ENCODE measurements at places on chromosomes 2 and 18.

GRCh38 chr2:217636991-217637561, 365.7 kb downstream of the TNS1 start:
- DNase-seq, result no peak

DNA sequence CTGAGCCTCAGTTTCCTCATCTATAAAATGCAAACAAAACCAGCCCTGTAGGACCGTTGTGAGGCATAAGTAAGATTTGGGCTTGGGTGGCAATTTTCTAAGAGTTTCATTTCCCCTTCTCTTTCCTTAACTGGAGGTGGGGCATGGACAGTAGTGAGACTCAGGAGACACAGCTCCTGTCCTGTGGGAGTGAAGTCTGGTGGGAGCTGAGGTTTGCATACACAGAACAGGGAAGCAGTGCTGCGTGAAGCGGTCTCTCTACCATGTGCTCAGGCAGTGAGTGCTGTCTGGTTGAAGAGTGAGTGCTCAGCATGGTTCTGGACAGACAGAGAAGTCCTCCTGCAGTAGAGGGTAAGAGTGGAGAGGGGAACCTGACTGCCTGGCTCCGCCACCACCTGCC, 62.3 kb upstream of the MCFD2 start:
- DNase-seq, result no peak

DNA sequence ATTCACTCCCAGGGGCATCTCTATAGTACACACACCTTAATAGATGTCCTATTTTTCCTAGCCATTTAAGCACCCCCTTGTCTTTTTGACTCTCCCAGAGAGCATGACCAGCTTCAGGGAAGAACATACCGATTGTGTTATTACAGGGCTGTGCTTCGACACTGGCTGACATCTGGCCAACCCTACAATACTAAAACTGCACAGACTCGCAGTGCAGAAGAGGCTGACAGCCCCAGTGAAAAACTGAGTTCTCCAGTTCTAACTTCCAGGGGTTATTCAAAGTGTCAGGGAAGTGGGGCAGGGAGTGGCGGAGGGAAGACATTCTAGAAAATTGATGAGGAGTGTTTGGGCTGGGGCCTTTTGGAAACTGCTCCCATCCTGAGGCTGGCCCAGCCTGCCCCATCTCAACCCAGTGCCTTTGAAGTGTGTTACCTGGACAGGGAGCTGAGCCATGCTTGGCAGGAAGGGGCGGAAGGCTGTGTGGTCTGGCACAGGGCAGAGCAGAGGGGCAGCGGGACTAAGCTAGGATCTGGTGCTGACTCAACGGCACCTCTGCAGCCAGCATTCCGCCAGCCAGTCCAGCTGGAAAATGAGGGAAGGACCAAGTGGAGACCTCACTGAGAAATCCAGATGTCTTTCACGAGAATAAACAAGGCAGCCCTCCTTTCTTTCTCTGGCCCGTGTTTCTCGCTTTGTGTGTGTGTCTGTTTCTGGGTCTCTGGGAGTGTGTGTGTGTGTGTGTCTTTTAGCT, 15.4 kb upstream of the IGFBP5 start:
- DNase-seq, result peak; percentile 74

DNA sequence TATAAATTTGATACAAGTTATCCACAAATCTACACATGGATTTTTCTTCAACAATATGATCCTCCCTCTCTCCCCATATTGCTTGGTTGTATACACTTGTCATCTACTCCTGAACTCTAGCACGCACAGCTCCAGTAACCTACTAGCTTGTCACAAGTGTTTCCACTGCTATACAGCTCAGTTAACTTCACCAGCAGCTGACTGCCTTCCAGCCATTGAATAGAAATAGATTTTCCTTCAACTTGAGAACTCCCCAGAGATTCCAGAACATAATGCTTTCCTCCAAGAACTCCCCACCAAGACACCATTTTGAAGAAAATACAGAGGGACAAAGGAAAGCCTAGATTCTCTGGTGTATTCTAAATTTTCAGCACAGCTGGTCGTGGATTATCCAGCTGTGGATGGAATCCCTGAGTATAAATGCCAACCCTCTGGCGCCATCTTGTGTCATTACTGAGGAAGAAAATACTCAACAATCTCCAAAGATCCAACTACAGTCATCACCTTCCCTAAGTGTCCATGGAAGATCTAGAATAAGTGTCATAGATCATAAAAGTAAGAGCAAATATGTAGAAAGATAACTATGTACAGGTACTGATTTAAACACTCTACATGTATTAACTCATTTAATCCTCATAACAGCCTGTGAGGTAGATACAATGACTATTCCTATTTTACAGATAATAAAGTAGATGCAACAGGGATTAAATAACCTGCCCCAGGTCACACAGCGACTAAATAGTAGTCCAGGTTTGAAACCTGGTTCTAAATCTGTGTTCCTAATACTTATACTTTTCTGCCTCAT, 156.7 kb downstream of the ARHGAP28 start:
- DNase-seq, result peak; percentile 59

- no peak for DNase-seq
Measured at GRCh38 chr2:178193496-178193822, 853 bp upstream of the OSBPL6 start.

- DNase-seq, result peak; percentile 5
Measured at GRCh38 chr2:57160976-57161375, 885.6 kb upstream of the VRK2 start.

GRCh38 chr2:15827001-15827400, 113.3 kb upstream of the MYCN start:
- no peak for DNase-seq

GRCh38 chr2:66432801-66433694, 1.9 kb upstream of the MEIS1 start:
- DNase-seq, result peak; percentile 99

- no peak for DNase-seq
Measured at GRCh38 chr2:29401994-29402393, 286.8 kb downstream of the CLIP4 start.

DNA sequence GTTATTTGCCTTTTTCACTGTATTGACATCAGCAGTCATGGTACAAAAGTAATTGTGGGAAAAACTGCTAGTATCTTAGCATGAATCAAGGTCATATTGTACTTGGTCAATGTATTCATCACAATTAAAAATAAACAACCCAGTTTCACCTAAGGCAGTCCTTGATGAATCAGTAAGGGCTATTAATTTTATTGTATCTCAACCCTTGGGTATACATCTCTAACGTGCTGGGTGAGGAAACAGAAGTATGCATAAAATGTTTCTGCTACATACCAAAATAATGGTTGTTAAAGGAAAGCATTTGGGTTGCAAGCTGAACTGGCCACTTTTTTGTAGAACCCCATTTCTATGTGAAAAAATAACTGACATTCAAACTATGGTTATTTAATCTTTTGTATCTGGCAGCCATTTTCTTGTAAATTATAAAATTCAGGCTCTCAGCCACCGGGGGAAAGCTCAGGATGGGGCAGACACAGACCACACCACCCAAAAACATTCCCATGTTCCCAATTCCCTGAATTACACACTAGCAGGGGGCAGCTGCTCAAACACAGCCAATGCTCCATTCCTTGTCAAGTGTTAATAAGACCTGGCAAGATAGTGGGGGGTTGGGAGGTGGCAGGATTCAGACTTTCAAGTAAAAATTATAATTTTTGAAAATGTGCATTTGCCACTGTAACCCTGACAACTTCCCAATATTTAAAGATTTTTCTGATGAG, 49.3 kb downstream of the OLA1 start:
- DNase-seq, result peak; percentile 45

GRCh38 chr2:101828673-101829334, 131.3 kb downstream of the MAP4K4 start:
- peak; percentile 62 for DNase-seq

DNA sequence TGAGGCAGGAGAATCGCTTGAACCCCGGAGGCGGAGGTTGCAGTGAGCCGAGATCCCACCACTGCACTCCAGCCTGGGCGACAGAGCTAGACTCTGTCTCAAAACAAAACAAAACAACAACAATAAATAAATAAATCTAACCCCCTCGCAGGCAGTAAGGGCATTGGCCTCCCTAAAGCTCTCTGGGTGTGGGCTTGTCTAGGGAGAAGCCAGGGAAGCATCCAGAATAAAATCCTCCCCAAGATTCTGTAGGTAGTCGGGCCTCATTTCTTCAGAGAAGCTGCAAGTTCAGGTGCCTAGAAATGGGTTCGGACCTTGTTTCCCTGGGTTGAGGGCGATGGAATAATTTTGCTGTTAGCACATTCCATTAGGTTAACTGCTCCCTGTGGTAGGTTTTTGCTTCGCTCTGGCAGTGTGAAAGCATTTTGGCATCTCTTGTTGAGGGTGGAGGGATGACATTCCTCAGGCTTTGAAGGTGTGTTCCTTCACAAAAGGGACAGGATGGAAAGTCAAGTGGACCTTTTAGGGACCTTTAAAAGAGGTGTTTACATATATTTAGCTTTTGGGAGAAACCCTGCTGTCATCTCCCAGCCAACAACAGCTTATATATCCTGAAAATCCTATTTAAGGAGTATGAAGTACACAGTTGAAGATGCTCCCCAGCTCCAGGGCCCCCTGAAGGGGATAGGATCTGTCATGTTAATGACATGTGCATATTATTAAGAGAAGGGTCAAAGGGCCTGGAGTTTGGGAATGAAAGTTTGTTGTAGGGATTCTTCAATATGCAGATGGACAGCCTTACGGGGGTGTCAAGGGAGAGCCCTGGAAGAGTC, 17.7 kb downstream of the MYCN start:
- no peak for DNase-seq

DNA sequence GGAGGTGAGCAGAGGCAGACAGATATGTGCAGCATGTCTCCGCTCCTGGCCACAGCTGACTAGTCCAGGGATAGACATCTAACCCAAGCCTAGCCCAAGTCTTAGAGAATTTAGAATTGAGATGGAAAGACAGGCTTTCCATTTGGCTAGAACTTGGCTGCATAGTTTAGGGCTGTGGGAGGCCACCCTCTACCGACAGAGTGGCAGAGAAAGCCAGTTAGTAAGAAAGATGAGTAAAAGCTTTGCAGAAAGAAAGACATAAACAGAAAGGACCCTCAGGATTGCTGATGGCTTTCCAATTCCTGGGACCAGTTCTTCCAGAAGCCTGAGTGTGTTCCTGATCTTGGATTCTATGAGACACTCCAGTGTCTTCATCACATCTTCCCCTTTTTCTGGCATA, 62.1 kb downstream of the DYM start:
- no peak for DNase-seq

DNA sequence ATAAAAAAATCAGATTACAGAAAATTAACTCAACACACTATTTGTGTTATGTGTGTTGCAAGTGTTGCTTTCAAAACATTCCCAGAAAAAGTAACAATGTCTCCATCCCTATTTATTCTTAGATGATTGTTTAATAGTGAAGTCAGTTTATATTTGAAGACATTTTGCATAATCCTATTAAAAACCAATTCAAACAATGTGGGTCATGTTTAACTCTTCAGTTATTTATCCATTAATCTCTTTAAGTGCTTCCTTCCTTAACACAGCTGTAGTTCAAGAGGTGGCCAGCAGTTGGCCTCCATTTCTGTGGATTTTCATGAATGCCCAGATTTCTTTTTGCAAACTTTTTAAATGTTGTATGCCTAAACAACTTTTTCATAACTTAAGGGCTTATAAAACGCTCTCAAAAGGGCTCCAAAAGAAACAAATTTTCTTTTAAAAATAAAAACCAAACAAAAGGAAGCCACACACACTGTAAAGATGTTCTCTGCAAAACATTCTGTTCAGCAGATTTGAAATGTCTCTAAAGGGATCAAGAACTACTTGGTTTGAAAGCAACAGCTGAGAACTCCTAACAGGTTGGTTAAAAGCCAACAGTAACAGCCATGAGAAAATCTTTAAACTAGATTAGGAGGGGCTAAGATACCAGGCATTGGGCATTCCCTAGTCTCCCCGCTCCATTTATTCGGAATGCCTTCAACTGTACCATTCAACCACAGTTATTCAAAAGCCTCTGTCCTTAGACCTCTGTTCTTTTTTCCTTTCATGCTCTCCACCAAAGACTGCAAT, 71.5 kb downstream of the THADA start:
- no peak for DNase-seq

DNA sequence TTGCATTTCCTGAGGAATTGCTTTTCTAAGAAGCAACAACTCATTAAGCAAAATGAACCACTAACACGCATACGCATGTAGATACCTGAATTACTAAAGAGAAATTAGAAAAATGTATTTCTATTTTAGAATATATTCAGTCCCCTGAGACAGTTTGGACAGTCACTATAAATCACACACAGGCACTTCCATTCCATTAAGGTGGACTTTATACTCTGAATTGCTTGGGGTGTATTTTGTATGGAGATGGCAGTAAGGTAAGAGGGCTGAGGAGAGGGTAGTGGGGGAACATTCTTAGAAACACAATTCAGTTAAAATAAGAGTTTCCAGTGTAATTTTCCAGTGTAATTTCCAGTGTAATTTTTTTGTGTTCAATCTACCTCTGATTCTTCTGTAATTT, 1.8 kb downstream of the CCDC141 start:
- no peak for DNase-seq

- DNase-seq, result peak; percentile 69
Measured at GRCh38 chr2:223460774-223461211, 141.4 kb downstream of the SCG2 start.

GRCh38 chr2:219967247-219968245, 340.1 kb downstream of the SLC4A3 start:
- DNase-seq, result no peak

- no peak for DNase-seq
Measured at GRCh38 chr2:23615216-23616020, 230.4 kb downstream of the KLHL29 start.

DNA sequence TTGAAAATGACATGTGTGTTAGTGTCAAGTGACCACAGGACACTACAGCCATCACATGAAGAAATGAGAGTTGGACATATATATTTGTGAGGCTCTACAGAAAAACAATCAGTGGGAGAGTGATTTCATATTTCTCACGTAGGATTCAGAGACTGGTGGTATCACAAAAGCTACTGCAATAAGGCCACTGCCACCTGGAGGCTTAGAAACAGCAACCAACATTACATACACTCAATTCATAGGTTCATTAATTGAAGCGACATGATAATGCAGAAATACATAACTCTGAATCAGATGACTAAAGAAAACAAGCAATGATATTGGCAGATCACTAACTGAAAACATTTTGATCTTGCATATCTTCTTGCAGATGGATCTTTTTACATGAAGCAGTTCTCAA, 248.1 kb upstream of the KLHL14 start:
- DNase-seq, result no peak

DNA sequence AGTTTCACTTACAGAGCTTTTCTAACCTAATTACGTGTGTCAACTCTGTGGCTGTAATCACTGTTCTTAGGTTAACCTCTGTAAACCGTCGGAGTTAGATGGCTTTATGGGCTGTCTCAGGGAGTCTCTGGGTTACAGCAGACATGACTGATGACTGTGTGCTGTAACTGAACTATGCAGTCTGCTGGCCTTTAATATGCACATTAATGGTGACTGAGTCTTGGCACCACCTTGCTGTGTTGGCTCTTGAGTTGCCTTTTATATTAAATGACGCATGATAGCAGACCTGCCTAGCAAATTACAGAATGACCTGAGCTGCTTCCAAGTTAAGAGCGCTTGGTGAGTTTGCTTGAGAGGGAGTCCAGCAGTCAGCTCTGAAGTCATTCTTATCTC, 90.1 kb downstream of the ACKR3 start:
- DNase-seq, result peak; percentile 73

DNA sequence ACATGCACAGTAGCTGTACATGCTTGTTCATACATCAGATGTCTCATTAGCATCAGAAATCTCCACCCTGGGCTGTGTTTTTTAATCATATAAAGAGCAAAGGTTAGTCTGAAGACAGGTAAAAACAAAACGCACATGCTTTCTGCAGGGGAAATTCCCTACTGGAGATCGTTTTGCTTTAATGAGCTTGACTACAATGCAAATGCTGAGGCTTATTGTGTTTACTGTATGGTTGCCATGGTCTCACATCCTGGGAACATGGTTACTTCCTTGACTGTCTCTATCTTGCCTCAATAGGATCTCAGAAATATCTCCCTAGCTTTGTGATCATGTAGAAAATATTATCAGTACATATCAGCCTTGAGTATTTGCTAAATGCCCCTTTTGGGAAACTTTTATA, 336.5 kb upstream of the TFPI start:
- no peak for DNase-seq

Measured in fibroblast of skin of abdomen (primary cell).